ENCODE measurements at places on chromosomes 13 and 19.
A peak's percentile ranks its signal among the peaks of the same experiment; 100 is the strongest.

DNA sequence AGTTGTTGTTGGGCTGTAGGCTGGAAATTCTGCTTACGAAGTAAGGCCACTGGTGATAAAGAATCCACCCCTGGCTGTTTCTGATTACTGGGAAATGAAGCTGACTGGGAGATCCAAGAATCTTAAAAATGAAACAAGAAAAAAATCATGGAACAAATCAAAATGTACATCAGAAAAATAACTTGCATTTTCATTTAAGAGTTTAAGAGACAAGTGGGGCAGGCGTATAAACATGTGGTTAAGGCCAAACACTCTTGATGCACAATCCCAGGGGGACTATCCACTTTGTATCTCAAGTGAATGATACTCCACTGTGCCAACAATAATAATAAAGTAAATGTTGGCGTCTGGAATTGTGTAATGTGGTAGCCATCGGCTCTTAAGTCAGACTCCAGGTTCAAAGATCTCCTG is 24.6 kb downstream of the ZMYM5 start:
- DNase-seq: no peak

GRCh38 chr19:57934820-57935665 is at the start of gene ZNF418:
Gene ZNF418, minus strand, starts transcription at chr19:57935402. Its CDS starts 1,580 bp downstream, at chr19:57933822.
- DNase-seq: no peak

DNA sequence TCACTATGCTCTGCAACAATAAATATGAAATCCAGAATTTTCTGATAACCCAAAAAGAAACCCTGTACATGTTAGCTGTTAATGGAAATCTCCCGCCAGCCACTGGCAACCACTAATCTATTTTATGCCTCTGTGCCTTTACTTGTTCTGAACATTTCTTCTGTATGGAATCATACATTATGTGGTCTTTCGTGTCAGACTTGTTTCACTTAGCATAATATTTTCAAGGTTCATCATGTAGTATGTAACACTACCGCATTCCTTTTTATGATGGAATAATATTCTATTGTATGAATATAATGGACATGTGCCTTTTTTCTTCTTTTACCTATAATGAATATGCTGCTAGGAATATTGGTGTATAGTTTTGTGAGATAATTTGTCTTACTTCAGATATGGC is 1123.3 kb downstream of the EFNB2 start:
- no peak for DNase-seq

GRCh38 chr19:1076951-1077350 is 10.0 kb downstream of the ARHGAP45 start:
- peak; percentile 50 for DNase-seq

GRCh38 chr13:66673401-66673800 is 556.7 kb downstream of the PCDH9 start:
- DNase-seq: no peak

DNA sequence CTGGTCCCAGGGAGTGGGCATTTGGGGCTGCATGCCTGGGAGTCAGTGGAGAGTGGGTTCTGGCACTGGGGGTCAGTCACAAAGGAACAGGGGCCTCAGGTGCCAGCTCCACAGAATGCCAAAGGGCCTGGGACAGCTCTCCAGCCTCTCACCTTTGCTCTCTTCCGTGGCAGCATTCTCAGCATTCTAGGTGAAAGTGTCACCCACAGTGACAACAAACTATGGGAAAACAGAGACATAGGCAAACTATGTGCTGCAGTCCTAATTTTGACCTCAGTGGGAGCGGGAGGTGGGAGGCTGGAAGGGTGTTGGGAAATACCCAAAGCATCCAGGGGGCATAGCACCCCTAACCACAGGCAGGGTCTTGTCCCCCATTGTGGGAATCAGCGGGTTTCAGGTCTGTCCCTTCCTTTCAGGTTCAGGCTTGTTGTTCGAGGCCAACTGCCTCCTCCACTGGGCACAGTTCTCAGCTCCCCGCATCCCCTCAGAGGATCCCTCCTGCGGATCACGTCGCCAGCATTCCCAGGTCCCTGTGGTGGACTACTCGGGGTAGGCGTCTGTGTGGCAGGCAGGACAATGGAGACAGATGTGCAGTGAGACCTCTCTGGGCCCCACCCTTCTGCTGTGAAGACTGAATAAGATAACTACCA is 52.4 kb downstream of the TSHZ3 start:
- DNase-seq: no peak

- DNase-seq: no peak
These were observed 204.7 kb downstream of the SHISA2 start for GRCh38 chr13:25847145-25847544.

DNA sequence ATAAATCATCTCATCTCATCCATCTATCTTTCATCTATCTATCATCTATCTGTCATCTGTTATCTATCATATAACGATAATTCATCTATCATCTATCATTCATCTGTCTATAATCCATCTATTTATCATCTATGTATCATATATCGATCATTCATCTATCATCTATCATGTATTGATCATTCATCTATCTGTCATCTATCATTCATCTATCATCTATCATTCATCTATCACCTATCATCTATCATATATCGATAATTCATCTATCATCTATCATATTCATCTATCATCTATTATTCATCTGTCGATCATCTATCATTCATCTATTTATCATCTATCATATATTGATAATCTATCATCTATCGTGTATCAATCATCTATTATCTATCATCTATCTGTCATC is 100.4 kb upstream of the ZNF492 start:
- no peak for DNase-seq

All from SIG-M5 (cell line).